ENCODE measurements at places on chromosomes 6 and 20.

DNA sequence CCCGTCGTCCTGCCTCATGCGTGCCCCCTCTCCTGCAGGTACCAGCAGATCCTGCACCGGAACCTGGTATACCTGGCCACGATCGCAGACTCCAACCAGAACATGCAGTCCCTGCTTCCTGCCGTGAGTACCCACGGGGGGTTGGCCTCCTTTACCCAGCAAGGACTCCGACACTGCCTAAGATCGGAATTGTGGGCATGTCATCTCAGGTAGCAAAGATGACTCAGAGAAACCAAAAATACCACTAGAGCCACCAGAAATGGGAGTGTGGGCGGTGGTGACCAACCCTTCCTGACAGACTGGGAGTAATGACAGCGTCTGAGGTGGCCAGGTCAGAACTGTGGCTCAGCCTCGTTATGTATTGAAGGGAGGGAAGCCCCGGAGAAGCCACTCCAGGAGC is 16.3 kb downstream of the SS18L1 start:
- DNase-seq, result no peak

GRCh38 chr6:30325150-30325872 is 1.4 kb upstream of the TRIM39 start:
- DNase-seq, result no peak

- DNase-seq, result no peak
Observed at GRCh38 chr20:22862671-22863230, 172.4 kb upstream of the SSTR4 start.

GRCh38 chr6:82322386-82322785 is 41.2 kb upstream of the TPBG start:
- no peak for DNase-seq

GRCh38 chr6:88709819-88710246 is 253.6 kb downstream of the RNGTT start:
- DNase-seq, result no peak
